ENCODE measurements at places on chromosomes 4 and X.

DNA sequence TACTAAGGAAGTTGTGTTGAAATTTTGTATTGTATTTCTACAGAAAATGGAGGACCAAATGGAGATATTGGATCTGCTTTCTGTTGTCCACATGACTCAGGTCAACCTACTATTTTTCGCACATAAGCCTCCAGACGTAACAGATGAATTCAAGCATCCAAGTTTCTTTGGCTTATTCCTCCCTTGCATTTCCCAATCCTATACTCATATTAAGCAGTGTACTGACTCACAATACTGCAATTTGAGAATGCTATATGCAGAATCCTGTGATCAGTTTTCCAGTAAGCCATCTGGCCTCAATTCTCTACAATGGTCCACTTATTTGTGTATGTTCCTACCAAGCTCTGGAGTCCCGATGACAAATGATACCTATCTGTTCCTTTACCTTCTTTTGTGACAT, 75.7 kb downstream of the ASB9 start:
- no peak for DNase-seq

DNA sequence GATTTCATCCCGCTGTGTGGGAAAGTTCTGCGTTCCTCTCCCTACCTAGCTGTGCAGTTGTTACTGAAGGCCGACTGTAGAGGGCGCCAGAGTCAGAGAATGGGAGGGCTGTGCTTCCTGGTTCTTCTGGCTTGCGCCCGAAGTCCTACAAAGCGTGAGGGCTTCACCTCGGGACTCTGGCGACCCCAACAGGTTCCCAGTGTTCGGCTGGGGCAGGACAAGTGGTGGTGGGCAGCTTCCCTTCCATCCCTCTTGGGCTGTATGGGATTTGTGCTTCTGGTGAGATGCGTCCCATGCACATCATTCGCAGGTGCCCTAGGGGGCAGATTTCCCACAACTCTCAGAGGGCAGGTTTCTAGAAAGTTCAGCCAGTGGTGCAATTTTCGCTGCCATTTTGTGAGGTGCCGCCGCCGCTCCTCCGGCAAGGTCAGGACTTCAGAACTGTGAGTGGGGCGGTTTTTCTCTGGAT, 27.3 kb downstream of the CT45A1 start:
- DNase-seq, result peak; percentile 49

DNA sequence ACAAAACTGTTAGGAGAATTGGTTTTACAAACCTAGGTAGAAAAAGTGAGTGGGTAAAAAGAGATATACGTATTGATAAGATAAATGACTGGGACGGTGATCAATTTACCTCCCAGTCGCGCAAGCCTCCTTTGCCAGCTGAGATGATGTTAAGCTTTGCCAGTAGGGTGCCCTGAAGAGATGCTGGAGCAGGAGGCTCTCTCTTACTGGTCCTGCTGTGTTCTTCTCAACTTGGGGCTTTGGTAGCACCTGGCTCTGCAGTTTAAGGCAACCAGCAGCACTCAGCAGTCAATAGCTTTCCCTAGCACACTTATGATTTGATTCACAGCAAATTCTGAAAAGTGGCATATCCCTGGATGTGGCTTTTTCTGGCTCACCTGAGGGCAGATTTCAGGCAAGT, 1461.7 kb downstream of the ADGRL3 start:
- DNase-seq, result no peak

- DNase-seq, result no peak
These were observed 15.6 kb upstream of the IBSP start for GRCh38 chr4:87783781-87784180.

DNA sequence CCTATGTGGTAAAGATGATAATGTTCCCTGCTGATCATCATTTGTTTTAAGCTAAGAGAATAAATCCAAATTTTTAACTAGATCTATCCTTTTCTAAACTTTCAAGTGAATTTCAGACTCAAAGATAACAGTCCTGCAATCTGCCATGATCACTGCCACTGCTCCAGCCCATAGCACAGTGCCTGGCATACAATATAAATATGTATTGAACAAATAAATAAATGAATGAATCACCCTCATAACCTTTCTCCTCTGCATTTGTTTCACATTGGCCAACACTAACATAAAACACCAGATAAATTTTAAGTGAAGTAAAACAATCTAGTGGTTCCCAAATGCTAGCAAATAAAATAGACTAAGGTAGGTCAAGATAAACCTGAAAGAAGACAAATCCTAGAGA, 439.0 kb downstream of the GPM6A start:
- no peak for DNase-seq

DNA sequence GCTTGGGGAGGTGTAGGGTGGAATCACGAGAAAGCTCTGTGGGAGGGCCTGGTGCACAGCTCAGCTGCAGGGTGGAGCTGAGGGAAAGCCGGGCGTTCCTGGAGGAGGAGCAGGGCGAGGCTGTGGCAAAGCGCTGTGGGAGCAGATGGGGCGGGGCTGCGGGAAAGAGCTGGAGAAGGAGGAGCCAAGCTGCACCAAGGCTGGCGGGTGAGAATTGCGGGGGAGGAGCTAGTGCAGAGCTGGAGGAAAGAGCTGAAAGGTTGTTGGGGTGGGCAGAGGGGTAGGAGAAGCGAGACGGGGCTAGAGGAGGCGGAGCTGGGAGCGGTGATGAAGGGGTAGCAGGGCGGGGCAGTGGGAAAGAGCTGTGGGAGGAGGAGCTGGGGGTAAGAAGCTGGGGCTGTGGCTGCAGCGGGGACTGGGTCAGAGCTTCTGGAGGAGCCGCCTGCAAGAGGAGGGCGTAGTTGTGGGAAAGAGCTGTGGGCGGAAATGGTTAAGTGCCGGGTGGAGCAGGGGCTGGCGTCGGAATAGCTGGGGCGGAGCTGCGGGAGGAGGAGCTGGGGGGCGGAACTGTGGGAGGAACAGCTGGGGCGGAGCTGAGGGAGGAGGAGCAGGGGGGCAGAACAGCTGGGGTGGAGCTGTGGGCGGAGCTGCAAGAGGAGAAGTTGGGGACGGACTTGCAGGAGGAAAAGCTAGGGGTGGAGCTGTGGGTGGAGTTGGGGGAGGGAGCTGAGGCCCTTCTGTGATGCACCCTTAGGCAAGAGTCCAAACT, 1.8 kb upstream of the EOLA2 start:
- DNase-seq, result peak; percentile 83

DNA sequence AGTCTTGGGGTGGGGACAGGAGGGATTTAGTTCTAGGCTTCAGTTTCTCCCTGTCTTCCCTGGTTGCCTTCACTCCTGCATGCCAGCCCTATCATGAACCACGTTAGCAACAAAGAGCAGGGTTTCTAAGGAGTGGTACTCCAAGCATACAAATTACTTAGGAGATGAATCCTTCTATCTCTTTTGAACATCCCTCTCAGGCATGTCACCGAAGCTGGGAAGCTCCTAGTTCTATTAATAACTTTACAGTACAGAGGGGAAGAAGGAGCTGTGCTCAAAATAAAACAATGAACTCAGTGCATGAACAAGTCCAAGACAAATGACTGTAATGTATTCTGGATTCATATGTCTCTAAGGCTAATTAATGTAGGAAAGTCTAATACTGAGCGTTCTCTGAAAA, 450.6 kb upstream of the RASGEF1B start:
- no peak for DNase-seq

DNA sequence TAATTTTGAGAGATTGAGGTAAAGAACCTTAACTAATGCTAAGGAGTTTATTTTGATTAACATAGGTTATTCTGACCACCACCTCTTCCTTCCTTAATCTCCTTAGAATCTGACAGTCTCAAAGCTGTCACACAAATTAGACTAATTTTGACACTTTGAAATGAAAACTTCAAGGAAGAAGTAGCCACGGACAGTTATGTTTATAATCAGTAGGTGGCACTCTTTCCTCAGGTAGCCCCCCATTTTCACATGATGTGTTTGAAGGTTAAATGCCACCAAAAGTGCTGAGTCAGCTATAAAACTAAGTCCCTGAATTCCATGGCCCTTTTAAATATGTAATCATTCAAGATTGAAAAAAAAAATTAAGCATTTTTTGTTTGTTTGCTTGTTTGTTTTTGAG, 22.4 kb downstream of the TMEM33 start:
- DNase-seq, result no peak

DNA sequence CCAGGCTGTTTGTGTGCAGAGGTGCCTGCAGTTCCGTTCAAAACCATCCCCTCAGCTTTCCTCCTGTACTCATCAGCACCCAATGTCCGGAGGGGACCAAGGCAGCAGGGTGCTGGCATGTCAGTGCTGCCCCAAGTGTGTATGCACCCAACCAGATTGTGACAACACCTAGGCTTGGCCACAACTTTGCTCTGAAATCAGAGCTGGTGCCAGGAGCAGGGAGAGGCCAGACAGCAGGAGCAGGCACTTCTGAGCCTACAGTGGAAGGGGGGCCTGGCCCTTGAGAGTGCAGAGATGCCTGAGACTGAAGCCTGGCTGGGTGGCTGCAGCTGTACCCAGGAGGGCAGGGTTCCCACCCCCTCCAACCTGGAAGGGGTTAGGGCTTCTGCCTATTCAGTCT, 56.5 kb upstream of the RASGEF1B start:
- no peak for DNase-seq

GRCh38 chr4:27594922-27595321, 734.3 kb downstream of the STIM2 start:
- DNase-seq, result no peak

- DNase-seq, result no peak
These were observed 146.8 kb downstream of the DCTD start for GRCh38 chr4:182770259-182770995.

DNA sequence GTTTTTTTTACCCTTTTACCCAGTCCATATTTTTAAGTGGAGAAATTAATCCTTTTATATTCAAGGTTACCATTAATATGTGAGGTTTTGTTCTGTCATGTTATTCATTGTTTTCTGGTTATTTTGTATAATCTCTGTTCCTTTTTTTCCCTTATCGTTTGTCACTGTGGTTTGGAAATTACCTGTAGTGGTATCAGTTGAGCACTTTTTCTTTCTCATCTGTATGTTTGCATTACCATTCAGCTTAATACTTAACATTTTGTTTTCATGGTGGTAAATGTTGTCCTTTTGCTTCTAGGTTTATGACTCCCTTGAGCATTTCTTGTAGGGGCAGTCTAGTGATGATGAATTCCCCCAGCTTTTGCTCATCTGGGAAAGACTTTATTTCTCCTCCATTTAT, 6.6 kb downstream of the ETDC start:
- DNase-seq, result no peak

DNA sequence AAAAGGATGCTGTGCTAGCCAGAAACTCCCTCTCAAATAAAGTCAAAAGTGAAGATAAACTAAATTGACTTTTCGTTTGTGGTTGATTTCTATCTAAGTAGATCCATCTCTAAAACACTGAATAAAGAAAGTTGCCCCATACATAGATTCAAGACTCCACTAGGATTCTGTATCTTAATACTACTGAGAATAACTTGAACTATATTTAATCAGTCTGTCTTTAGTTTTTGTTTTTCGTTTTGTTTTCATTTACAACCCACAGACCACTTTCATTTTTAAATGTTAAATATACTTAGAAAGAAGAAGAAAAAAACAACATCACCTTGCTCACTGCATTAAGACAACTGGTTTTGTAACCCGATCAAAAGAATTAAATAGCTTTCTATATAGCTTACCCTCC, 655.0 kb downstream of the RPA4 start:
- no peak for DNase-seq

DNA sequence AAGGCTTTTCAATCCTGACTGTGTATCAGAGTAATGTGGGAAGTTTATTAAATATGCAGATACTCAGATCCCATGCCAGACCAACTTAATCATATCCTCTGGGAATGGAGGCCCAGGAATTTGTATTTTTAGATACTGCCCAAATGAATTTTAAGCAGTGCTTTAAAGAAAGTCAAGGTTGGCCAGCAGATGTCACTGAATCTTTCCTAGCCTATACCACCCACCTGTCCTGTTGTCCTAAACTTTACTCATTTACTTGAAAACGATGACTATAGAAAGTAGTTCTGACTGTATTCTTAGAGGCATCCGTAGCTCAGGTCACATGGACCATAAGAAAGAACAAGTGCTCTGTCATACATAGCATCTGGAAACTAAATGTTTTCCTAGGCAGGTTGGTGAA, 79.9 kb downstream of the AMOT start:
- DNase-seq, result no peak

GRCh38 chr4:5784960-5785611, 74.1 kb downstream of the EVC start:
- no peak for DNase-seq

- DNase-seq, result no peak
These were observed 219.4 kb upstream of the ZC4H2 start for GRCh38 chrX:65195621-65196020.

- no peak for DNase-seq
These were observed 22.8 kb upstream of the AP1S2 start for GRCh38 chrX:15877380-15877779.

- DNase-seq, result no peak
These were observed 221.3 kb downstream of the DCTD start for GRCh38 chr4:182695842-182696241.

- no peak for DNase-seq
These were observed 62.3 kb downstream of the AGTR2 start for GRCh38 chrX:116232833-116233232.

- no peak for DNase-seq
These were observed 33.3 kb downstream of the SLIT2 start for GRCh38 chr4:20284990-20285389.

GRCh38 chr4:168541266-168541953, 44.6 kb downstream of the PALLD start:
- no peak for DNase-seq

DNA sequence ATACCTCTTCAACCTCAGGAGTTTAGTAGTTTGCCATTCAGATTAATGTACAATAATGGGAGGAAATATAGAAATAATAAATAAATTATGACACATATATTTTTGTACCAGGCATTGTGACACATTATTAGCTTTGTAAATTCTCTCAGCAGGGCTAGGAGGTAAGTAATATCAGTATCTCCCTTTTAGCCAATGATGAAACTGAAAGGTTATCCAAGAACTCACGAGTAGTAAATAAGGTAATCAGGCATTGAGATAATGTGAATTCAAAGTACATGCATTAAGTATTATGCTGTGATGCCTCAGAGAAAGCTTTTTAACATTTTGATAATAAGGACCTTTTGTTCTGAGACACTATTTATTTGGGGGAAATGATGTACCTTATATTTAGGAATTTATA, 5.3 kb upstream of the ARAP2 start:
- no peak for DNase-seq

DNA sequence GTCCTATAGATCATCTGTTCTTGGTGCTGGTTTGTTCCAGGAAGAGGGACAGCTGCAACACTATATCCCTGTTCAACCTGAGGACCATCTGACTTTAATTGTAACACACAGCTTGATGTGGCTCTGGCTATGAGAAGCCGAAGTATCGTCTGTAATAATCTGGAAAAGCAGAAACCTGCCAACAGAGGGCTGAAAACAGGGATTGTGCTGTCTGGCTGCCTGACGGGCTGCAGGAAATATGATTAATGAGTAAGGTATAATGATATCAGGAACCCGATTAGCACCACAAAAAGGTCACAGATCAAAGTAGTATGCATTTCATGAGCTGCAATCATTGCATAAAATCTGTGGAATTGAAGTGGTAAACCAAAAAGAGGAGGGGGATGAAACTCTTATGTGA, 170.4 kb upstream of the MAB21L2 start:
- DNase-seq, result no peak

DNA sequence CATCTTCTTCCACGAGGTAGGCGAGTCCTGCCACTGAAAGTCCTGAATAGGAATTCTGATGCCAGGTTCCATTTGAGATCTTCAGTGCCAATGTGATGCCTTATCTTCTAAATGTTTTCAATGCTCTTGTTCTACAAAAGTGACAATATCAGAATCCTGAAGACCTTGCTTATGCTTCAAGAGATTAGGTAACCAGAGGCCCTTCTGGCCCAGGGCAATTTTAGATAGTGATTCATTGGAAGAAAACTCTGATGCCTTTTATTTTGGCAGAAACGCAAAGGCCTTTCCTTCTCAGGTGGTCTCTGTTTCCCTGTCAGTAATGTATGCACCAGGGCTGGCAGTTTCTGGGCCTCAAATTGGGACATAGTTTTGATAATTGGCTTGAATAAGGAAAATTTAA, 144.8 kb downstream of the CEP135 start:
- no peak for DNase-seq

Measured in T-helper 9 cell (primary cell).